ENCODE measurements at places on chromosomes 5 and 9.

GRCh38 chr5:158261674-158262367, 402.9 kb upstream of the CLINT1 start:
- DNase-seq = no peak

DNA sequence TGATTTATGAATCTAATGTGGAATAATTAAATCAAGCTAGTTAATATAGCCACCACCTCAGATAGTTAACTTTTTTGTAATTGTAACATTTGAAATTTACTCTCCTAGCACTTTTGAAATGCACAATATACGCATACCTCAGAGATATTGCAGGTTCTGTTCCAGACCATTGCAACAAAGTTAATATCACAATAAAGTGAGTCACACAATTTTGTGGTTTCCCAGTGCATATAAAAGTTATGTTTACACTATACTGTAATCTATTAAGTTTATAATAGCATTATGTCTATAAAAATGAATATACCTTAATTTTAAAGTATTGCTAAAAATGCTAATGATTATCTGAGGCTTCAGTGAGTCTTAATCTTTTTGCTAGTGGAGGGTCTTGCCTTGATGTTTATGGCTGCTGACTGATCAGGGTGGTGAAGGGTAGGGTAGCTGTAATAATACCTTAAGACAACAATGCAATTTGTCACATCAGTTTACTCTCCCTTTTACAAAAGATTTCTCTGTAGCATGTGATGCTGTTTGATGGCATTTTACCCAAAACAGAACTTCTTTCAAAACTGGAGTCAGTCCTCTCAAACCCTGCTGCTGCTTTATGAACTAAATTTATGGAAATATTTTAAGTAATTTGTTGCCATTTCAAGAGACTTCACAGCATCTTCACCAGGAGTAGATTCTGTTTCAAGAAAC, 235.1 kb upstream of the ADAMTSL1 start:
- DNase-seq = no peak

- no peak for DNase-seq
Measured at GRCh38 chr9:88800329-88800682, 191.0 kb upstream of the S1PR3 start.

GRCh38 chr5:73815631-73816030, 189.6 kb downstream of the ARHGEF28 start:
- no peak for DNase-seq

GRCh38 chr5:102617191-102618187, 118.7 kb upstream of the SLCO6A1 start:
- DNase-seq = no peak

DNA sequence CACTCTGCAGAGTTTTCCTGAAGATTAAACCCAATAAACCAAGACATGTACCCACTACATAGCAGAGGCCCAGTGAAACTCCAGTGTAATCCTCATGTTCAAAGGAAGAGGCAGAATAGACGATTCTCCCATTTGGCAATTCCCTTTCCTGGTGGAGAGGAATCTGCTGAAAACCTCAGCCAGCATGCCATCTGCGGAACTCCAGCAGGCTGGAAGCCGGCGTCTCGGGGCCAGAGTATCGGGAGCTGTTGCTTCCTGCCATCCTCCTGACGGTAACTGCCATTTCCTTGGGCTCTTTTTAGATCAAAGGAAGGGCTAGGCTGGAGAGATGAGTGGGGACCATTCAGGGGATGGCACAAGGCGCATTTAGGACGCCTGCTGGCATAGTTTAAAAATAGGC, 20.5 kb downstream of the NEURL1B start:
- DNase-seq = no peak

- DNase-seq = no peak
Measured at GRCh38 chr9:136170006-136170901, 34.7 kb downstream of the LHX3 start.

- DNase-seq = no peak
Measured at GRCh38 chr5:107682533-107682932, 11.8 kb upstream of the EFNA5 start.
